ENCODE measurements at places on chromosomes 7 and 10.

GRCh38 chr7:121503039-121503438, 106.9 kb upstream of the FAM3C start:
- no peak for DNase-seq

DNA sequence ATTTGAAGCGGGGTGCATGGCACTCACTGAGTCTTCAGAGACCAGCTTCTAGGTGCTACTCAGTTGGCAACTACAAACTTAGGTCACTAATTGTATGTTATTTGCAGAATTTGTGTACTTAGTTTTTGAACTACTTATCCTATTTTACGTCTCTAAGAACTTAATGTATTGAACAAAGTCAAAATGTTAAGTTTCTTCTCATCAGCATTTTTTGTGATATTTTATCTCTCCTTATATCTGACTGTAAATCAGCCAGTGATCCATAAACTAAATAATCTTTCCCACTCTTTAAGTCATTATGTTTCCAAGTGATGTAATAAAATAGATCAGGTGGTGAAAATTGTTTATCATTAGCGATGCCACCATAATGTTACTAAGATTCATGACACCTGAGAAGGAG, 60.3 kb upstream of the TMEM248 start:
- no peak for DNase-seq

DNA sequence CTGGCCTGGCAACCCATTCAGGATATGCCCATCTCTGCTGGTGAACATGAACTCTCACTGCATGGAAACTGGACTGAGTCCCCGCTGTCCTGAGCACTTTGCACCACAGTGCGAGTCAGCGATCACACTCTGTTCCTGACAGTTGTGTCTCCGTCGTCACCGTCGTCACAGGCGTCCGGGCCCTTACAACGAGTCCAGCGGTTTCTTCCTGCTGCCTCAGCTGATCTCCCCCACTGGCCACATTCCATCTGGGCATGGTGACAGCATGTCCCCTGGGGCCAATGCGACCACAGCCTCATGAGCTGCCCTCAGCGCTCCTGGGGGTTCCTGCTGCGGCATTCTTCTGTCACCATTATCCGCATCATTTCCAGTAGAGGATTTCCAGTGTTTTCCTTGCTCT, 76.8 kb upstream of the KLF6 start:
- DNase-seq: no peak

DNA sequence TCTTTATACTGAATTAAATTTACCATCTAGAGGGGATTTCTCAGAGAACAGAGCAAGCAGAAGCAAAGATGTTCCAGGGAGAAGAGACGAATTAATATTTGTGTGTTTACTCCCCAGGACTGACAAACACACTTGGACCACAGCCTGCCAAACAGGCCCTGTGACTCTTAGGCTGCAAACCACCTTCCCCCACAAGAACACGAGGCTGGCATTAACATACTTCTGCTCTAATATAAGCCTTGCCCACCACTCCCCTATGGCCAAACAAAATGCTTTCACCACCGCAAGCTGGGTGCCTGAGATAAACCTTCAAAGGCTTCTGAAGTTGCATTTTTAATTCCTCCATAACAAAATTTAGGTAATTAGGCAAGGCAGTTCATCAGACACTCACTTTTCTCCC, 88.4 kb downstream of the FGFR2 start:
- DNase-seq: no peak

DNA sequence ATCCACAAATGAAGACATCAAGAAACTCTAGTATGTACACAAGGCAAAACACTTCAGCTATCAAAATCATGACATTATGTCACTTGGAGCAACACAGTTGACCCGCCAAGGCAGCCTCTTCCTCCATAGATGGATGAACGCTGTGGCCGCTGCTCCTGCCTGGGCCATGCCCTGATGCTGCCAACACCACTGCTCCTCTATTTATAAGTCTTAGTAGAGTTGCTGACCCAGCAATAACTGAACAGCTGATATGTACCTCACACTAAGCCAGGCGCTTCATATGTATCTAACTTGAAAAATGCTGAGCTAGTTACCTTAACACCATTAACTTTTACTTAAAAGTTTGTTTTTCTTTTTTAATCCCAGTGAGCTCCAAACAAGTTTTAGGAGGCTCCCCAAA, 131.9 kb downstream of the LYZL1 start:
- DNase-seq: no peak

DNA sequence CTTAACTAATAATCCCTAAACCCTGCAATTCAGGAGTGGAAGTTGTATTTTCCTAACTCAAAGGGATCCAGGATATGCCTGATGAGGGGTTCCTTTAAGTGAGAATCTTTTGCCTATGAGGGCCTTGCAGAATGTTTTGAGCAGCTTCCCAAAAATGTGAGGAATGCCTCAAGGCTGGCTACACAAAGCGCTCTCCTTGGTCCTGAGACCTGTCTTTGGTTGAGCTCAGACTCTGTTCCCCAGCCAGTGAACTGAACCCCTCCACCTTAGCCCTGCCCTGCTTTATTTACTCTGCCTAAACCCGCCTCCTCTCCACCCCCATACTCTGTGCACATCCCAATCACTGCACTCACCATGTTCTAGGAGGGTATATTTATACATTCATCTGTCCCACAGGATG, 108.6 kb downstream of the NRCAM start:
- no peak for DNase-seq

DNA sequence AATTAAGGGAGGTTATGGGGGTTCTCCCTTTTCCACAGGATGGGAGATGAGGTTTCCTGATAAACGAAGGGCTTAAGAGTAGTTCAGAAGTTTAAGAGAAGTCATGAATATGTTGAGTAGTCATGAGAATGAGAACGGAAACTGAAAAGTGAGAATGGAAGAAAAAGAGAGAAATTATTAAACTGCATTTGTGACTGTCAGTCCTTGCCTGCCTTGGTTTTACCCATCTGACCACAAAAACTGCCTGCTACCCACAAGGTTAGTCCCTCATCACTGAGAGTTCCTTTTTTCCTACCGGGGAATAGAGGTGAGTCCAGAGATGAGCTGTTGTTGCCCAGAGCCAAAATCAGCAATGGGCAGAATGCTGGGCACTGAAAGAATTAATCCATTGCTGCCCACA, 174.1 kb upstream of the BET1 start:
- DNase-seq: no peak

DNA sequence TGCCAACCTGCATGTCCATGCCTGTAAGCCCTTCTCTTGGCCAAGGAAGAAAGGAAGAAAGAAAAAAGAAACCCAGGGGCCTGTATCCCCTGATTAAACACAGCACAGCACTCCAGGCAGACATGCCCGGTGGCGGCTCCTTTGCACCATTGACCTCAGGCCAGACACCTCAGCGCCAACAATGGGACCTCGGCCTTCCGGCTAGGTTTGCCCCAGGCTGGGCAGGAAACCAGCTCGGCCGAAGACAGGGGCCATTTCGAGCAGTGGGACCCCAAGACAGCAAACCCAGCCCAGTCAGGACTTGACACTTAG, 2.8 kb downstream of the HOXA10 start:
- peak; percentile 75 for DNase-seq

DNA sequence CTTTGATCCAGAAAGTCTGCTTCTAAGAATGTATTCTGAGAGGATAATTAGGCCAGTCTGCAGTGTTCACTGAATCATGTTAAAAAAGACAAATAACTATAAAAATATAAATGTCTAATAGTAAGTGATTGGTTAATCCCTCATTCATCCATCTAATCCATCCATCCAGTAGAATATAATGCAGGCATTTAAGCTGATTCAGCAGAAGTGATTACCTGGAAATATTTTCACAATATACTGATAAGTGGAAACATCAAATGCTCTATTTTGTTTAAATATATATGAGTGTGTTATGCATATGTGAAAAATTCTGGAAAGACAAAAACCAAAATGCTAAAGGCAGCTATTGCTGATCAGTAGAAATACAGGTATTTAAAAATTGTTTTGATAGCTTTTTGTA, 152.6 kb downstream of the REEP3 start:
- no peak for DNase-seq

GRCh38 chr7:86911659-86912058, 147.8 kb downstream of the ELAPOR2 start:
- peak; percentile 28 for DNase-seq

- no peak for DNase-seq
Measured at GRCh38 chr7:115572111-115572510, 458.5 kb downstream of the TFEC start.

DNA sequence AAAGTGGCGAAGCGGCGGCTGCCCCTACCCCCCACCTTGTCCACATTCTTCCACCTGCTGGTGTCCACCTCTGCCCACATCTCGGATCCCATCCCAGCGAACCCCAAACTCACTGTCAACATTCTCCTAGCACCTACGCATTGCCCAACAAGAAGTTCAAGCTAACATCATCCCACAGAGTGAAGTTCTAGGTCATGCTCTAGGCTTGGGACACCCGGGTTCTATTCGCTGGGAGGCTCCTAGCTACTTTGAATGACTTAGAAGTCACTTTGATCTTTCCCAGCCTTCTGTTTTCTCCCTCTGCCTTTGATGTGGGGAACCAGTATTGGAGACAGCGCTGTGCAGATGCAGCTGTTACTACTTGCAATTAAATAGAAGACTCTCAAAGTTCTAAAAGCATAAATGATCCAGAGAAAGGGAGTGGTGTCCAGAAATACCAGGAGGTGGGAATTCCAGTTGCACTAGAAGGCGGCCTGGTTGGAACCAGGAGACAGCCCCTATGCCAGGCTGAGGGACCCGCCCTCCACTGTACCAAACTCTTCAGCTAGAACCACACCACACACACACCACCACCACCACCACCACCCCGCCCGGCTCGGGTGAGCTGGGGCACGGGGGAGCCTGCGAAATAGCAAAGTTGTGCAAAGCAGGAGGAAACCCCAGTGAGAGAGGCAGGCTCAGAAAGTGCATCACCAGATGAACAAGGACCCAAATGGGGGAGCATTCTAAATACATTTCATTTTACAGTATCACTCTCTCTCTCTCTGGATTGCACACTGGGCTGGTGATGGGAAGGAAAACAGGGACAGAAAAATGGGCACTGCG, 5.5 kb upstream of the VGF start:
- DNase-seq: no peak

DNA sequence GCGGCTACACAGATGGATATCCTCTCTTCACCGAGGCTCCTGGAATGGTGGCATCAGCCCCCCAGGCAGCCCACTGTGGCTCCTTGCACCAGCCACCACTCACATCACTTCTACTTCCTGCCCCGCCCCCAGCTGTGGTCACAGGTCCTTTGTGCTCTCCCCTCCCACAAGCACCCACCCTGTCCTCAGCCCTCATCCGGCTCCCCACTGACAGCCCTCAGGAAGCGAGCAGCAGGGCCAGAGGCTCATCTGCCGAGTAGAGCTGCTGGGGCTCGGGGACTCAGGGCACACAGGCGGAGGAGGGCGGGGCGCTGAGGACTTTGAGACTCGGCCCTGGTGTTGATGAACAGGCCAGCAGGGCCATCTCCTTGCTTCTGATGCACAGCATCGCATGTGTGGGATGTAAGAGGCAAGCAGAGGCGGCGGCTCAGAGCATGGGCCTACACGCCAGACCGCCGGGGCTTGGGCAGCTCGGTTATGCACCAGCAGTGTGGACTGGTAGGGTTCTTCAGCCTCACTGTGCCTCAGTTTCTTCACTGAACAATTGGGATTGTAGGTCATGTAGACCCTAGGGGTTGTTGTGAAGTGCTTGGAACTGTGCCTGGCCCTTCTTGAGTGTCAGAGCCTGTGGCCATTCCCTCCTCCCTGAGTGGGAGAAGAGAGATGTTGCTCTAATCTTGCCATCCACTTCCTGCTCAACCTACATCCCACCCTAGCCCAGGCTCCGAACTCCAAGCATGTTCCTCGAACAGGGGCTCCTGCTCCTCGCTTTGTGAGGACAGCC, at the start of gene PRF1:
Gene PRF1 (minus strand): TSS at position 77 of the 784 bp plus-strand sequence. CDS start 1,839 bp downstream, outside the sequence.
- DNase-seq: no peak

DNA sequence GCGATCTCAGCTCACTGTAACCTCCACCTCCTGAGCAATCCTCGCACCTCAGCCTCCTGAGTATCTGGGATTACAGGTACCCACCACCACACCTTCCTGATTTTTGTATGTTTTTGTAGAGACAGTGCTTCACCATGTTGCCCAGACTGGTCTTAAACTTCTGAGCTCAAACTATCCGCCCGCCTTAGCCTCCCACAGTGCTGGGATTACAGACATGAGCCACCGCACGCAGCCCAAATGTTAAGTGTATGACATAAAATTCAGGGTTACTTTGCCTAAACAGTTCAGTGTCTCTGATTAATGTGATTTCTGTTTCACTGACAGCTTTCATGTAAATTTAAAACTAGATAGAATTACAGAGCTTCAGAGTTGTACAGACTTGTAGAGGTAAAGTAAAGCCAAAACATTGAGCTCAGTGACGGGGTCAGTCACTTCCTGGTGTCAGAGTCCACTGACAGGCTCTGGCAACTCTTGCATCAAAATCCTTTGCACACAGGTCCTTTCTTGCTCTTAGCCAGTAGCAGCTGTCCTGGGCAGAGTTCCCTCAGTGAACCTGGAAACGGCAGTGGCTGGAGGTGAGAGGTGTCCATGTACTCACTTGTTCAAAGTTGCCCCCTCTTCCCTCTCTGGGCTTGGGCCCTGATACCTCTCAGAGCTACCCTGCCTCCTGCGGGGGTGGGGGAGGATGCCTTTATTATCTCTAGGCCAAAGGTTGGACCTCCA, 33.7 kb downstream of the MGMT start:
- DNase-seq: peak; percentile 60

DNA sequence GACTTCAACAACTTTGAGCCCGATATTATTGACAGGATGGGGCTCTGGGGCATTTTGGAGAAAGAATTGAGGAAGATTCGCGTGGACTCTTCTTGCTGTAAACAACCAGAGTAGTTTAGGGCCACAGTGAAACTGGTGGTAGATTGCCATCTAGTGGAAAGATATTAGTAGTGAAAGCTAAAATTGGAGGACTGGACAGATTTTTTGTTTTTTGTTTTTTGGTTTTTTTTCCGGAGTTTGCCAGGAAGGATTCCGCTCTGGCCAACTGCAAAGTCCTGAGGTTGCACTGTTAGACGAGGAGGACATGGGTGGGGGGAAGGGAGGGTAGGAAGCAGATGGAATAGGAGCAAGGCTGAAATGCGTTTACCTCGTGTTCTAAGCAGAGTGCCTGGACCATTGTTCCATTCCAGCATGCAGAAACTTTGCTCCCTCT, 11.7 kb downstream of the NOBOX start:
- peak; percentile 69 for DNase-seq

GRCh38 chr10:88232029-88232895, 350.9 kb downstream of the RNLS start:
- DNase-seq: no peak

DNA sequence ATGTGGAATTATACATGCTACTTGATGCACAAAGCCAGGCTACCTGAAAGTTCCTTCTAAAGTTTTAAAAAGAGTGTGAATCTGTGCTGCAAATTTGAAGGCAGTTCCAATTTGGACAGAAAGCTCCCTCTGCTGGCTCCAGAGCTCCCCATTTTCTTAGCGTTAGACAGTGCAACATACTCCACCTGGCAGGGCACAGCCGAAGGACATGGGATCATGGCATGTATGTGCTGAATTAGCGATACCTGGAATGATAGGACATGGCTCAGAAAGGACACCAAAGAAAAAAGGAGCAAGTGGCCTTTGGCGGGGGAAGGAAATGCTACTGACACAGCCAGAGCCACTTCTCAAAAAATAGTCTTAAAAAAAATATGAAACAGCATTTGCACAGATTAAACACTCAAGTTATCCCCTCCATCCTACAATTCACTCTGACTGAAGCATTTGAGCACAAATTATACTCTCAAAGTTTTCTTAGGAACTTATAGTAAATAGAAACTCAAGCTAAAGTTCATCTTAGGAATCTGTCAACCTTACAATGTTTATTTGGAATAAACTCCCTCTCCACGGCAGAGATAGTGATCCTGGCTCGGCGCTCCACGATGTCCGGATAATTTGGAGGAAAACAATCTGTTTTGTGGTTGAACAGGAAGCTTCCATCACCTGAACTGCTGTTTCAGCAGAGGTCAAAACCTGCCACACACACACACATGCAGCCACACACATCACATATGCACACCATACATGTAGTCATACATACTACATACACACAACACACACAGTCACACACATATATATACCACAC, 80.0 kb downstream of the C7orf25 start:
- peak; percentile 20 for DNase-seq
